Lung microvascular endothelial cell (primary cell): ENCODE measurements at places on chromosomes 13 and 19. TPM values are rescaled to one million over a fixed set of nuclear protein-coding genes. Genes with fewer than 3 reads are reported as not detected.

POSTN gene
- total RNA-seq: 12.1 and 55.1 TPM in 2 replicates

FAM216B gene
- not detected in 2 replicates for total RNA-seq

DNA sequence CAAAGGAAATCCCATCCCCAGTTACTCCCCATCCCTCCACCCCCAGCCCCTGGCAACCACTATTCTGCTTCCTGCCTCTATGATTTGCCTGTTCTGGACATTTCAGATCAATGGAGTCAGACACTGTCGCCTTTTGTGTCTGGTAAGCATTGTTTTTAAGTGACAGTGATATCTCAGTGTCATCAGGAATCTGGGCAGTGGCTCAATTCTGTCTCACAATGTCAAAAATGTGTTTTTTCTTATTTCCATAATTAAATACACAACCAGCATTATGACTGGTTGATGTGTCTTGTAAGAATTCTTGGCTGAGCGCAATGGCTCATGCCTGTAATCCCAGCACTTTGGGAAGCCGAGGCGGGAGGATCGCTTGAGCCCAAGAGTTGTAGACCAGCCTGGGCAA, 20.2 kb upstream of the PGLS start:
- no peak for DNase-seq

DNA sequence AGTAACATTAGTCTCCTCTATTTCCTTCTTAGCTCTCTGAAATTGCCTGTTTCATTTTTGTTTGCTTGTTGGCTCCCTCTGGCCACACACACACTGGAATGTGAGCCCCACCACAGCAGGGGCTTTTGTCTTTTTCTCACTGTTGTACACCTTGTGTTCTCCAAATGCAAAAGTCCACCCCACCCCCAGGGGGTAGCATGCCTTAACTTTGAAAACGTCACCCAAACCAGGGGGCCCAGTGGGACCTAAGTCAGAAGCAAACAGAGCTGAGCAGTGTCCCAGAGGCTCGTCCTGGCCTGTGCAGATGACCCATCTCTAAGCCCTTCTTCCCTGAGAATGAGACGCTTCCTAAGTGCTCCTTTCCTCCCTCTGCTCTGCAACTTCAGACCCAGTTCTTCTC, 614.1 kb downstream of the UQCRFS1 start:
- DNase-seq: no peak

DNA sequence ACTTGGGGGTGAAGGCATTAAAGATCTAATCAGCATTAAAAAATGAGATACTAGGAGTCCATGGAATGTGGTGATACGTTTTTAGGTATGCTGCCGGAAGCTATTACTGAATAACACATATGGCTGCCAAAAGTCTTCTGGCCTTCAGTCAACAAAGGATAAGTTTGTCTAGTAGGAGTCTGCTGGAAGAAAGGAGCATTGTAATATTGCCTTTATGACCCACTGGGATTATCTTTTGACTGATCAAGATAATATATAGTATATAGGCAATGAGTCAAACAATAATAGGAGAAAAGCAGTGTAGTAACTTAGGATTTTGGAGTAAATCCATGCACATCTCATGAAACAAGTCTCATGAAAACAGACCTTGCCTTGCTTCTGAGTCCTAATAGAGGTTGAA, 295.4 kb downstream of the SLITRK6 start:
- DNase-seq: no peak
